Endothelial cell (in vitro differentiated cells): ENCODE measurements at places on chromosomes 1 and 21.
A peak's percentile ranks its signal among the peaks of the same experiment; 100 is the strongest.

- DNase-seq, result no peak
These were observed 104.2 kb upstream of the PROX1 start for GRCh38 chr1:213883618-213884017.

- no peak for DNase-seq
These were observed 168.6 kb downstream of the IER5 start for GRCh38 chr1:181257117-181257516.

- peak; percentile 92 for DNase-seq
These were observed at the start of gene RNF187 for GRCh38 chr1:228487336-228488124. TSS of gene RNF187 (plus strand) at chr1:228487382.

GRCh38 chr1:196029410-196029809, 578.8 kb downstream of the KCNT2 start:
- no peak for DNase-seq

- no peak for DNase-seq
These were observed 27.0 kb downstream of the ZZZ3 start for GRCh38 chr1:77655431-77655974.

DNA sequence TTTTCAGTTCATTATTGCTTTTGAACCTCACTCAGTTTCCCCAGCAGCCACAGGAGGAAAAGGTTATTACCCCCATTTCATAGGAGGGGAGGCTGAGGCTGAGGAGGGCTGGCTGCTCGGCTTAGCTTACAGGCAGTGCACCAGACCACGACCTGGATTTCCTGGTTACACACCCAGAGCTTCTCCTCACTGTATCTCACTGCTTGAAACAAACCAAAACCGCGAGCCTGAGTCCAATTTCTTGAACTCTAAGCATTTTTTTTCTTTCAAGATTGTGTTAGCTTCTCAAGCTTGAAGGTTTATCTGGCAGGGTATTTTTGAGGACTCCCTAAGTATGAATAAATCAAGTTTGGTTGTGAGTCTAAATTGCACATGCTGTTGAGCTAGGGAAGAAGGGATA, 188.9 kb upstream of the EDN2 start:
- DNase-seq, result no peak

GRCh38 chr21:25776440-25776839, 41.7 kb downstream of the GABPA start:
- no peak for DNase-seq

- DNase-seq, result peak; percentile 48
These were observed 65.7 kb upstream of the BACE2 start for GRCh38 chr21:41102281-41102680.

- peak; percentile 23 for DNase-seq
These were observed 97.0 kb downstream of the IGSF21 start for GRCh38 chr1:18204575-18204974.

- DNase-seq, result no peak
These were observed 82.9 kb downstream of the HLX start for GRCh38 chr1:220962031-220962751.

GRCh38 chr1:94903280-94904009, 23.5 kb downstream of the CNN3 start:
- no peak for DNase-seq

- peak; percentile 71 for DNase-seq
These were observed 704 bp upstream of the CRABP2 start for GRCh38 chr1:156705918-156706656.

- peak; percentile 71 for DNase-seq
These were observed at the start of gene ENAH for GRCh38 chr1:225652729-225653462. TSS of gene ENAH (minus strand) at chr1:225653123. CDS start at chr1:225652690, 433 bp downstream.

DNA sequence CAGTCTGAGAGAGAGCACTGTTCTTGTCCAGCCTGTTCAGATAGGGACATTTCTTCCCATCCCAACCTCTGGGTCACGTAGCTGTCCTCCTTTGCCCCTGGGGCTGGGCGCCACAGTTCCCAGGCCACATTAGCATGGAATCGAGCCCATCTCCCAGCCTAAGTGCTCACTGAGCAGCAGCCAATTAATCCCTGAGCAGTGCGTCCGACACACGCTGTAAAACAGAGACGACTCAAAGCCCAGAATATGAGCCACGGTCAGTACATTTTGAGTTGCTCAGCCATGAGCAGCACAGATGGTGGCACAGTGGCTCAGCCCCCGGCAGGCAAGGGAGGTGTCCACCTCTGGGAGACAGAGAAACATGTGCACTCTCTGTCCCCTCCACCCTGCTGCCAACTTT, 267.4 kb downstream of the NPHP4 start:
- DNase-seq, result no peak

DNA sequence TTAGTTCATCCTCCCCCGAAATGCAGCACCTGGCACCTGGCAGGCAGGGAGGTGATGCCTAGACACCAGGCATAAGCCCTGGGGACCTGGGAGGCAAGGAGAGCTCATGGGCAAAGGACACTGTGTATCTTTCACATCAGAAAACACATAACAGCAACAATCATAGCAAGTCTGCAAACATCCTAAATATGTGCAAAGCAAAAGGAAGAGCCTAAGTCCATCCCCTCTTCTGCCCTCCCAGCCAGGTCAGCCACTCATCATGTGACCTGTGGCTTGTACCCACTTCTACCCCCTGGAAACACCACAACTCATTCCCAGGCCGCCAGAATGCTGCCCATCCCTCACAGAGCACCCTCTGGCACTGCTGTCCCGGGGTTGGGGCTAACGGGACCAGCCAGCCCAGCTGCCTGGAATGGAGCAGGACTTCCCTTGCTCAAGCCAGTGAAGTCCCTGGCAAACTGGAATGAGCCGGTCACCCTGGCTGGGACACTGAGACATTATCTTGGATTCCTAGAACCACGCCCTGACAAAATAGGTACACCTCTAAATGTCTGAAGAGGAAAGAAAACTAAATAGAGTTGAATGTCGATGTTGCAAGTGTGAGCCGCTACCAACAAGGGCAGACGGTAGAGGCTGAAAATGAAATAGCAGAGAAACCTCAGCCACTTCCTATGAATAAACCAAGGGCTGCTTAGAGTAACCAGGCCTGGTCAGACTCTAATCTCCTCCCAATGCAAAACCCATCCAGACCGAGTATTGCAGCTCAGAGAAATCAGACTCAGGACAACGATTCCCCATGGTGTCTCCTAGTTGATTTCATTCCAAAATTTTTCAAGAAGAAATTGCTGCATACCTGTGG, 29.4 kb downstream of the TMPRSS2 start:
- no peak for DNase-seq

- no peak for DNase-seq
These were observed 84.7 kb upstream of the IRF2BP2 start for GRCh38 chr1:234694661-234695060.

DNA sequence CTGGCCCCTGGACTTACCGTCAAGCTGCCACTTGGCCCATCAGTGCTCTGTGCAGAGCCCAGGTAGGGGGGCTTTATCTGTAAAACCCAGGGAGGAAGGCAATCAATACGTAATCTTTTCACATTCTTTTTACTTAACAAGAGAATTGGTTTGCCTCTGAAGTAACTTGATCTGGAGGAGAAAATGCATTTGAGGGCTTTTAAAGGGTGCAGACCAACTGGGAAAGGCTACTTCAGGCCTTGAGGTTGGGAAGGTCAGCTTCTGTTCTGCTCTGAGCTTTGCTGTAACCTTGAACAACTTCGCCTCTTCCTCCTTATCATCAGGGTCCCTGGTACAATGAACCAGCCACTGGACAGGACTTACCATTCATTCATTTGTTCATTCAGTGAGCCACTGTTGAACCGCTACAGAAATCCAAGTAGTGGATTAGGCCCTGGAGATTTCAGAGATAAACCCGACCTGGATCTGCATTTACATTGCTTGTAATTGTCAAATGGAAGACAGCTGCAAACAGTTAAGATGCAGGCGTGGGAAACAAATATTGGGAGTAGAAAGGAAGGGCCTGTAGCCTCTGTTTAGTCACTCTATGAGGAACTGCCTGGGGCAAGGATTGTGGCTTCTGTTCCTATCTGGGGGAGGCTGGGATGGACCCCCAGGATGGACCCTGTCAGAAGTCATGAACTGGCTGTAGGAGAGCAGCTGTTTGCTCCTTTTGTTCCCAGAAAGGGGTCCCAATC, 90.9 kb downstream of the MAN1C1 start:
- no peak for DNase-seq

DNA sequence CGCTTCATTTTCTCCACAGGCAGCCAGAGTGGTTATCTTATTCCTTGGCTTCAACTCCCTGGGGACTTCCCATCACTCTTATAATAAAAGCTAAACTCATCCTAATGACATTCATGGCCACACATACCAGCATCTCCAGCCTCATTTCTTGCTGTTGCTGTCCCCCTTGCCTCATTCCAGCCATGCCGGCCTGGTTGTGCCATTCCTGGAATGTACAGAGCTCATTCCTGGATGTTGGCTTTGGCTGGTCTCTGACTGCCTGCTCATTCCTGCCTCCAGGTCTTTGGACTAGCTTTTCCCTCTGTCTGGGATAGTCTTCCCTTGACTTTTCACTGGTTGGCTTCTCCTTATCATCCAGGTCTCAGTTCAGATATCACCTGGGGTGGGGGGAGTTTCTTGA, 2.4 kb upstream of the PEF1 start:
- DNase-seq, result no peak

- no peak for DNase-seq
These were observed 49.1 kb downstream of the ELK4 start for GRCh38 chr1:205582471-205583291.

- no peak for DNase-seq
These were observed 43.2 kb downstream of the YARS1 start for GRCh38 chr1:32773764-32774463.

GRCh38 chr1:227192163-227192562, 126.1 kb downstream of the CDC42BPA start:
- no peak for DNase-seq

GRCh38 chr1:150976401-150976821, 1.8 kb upstream of the CERS2 start:
- no peak for DNase-seq

GRCh38 chr21:43287795-43288755, 119.3 kb downstream of the CRYAA start:
- no peak for DNase-seq

GRCh38 chr1:211133836-211134669, at the start of gene KCNH1:
TSS of gene KCNH1 (minus strand) at chr1:211134148. CDS start at chr1:211133945, 203 bp downstream.
- DNase-seq, result peak; percentile 97
